ENCODE measurements at places on chromosomes 12 and 14.

DNA sequence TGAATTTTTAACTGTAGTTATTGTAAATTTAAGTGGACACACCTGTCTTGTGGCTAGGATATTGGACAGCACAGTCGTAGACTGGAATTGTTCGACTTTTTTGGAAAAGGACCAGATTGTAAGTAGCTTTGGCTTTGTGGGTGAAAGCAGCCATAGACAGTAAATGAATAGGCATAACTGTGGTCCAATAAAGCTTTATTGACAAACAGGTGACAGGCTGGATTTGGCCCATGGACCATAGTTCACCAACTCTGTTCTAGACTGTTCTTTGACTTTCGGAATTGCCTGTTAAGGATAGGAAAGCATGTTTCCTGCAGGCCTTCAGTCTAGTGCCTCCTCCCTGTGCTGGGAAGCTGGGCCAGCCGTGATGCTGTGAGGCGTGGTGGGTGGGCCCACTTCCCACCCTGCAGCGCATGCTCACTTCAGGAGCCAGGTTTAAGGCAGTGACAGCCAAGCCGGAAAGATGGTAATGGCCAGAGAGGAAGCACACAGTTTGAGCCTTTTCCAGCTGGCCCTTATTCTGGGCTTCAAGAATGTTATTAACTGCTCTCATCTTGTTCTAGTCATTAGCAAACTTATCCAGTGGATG lies 51.8 kb downstream of the PPP2R5C start:
- no peak for DNase-seq

DNA sequence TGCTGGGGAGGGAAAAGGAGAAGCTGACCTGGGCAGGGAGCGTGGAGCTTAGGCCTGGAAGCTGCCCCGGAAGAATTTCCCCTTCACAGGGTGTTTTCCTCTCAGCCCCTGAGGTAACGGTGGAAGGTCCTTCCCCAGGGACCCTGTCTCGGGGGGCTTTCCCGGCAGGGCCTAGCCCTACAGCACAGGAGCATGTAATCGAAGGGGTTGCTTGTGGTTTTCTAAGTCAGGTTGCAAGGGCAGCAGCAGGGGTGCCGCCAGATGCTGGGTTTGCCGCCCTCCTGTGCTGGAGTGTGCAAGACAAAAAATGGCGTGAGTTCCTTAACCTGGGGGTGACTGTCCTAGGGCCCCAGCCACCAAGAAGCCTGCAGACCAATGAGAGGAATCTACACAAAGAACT lies 1.6 kb upstream of the KRT74 start:
- DNase-seq = no peak

DNA sequence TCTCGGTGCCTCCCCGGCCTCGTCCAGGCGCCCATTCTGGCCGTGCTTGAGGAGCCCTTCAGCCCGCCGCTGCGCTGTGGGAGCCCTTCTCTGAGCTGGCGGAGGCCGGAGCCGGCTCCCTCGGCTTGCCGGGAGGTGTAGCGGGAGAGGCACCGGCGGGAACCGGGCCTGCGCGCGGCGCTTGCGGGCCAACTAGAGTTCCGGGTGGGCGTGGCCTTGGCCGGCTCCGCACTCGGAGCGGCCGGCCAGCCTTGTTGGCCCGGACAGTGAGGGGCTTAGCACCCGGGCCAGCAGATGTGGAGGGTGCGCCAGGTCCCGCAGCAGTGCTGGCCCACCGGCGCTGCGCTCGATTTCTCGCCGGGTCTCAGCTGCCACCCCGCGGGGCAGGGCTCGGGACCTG lies 168.7 kb upstream of the RPL10L start:
- no peak for DNase-seq

- no peak for DNase-seq
Observed at GRCh38 chr12:101666052-101666728, 31.2 kb upstream of the CHPT1 start.

GRCh38 chr12:95681210-95681765 lies 109.3 kb downstream of the NTN4 start:
- no peak for DNase-seq

DNA sequence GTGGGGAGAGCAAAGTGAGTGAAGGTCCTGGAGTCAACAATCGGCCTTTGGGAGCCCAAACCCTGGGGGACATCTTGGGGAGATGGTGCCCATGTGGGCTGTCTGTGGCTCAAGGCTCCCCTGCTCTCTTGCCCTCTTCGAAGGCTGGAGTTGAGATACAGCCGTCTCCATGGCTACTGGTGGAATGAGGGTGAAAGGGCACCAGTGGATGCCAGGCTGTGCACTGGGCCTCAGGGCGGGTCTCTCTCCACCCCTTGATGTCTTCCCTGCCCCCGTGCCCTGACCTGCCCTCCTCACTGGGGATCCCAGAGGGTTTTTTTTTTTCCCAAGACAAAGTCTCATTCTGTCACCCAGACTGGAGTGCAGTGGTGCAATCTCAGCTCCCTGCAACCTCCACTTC lies 2.0 kb upstream of the ANKRD9 start:
- no peak for DNase-seq

DNA sequence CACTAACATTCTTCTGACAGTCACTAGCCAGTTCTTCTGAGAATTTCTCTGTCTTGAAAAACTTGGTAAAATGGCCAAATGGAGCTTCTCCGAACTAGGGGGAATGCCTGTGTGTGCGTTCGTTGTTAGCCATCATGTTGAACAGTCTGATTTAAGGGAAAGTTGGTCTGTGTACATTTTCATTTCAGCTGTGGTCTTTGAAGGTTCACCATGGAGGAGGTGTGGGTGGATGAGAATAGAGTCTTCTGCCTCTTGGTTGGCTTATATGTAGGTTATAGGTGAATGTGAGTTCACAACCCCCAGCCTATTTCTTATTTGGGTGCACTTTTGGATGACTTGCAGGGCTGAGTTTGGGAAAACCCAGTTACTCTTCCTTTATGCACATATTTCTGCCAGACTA lies 12.9 kb downstream of the ETV6 start:
- DNase-seq = no peak

DNA sequence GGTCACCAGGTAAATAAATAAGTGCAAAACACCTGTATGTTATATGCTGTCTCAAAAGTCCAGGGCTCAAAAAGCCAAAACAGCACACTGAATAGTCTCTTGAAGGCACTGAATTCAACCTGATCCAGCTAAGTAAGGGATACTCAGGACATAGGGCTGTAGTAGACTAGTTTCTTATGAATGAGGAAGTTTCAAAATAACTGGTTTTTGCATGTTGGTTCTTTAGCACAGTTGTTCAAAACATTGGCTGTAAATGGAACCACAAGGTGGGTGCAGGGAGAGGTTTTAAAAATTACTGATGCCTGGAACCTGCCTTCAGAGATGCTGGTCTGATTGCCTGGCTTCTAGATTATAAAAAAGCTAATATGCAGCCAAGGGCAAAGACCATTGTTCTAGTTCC lies 34.1 kb downstream of the NDUFA12 start:
- no peak for DNase-seq

DNA sequence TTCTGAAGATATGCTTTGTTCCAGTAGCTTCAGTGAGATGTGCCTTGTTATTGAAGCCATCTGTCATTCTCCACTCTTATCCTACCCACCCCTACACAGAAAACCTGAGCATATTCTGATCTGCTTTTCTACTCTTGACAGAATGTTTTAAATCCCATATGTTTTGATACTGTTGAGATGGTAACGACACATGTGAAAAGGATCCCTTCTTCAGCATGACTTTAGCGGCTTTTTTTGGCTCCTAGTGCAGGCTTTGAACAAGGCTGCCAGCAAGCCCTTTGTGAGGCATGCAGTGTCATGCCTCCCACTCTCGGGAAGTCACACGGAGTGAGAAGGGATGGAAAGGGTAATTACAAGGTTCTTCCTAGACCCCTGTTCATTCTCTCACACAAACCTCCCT lies 228.8 kb upstream of the RGS6 start:
- no peak for DNase-seq

GRCh38 chr14:43647302-43647701 lies 859.8 kb downstream of the FSCB start:
- no peak for DNase-seq

GRCh38 chr12:123151457-123152454 lies 866 bp upstream of the PITPNM2 start:
- no peak for DNase-seq

GRCh38 chr12:106045251-106045674 lies 93.5 kb downstream of the NUAK1 start:
- no peak for DNase-seq

- no peak for DNase-seq
Observed at GRCh38 chr12:69238589-69239351, 599 bp upstream of the CPSF6 start.

GRCh38 chr12:52850681-52851080 lies 1.9 kb upstream of the KRT78 start:
- DNase-seq = no peak

DNA sequence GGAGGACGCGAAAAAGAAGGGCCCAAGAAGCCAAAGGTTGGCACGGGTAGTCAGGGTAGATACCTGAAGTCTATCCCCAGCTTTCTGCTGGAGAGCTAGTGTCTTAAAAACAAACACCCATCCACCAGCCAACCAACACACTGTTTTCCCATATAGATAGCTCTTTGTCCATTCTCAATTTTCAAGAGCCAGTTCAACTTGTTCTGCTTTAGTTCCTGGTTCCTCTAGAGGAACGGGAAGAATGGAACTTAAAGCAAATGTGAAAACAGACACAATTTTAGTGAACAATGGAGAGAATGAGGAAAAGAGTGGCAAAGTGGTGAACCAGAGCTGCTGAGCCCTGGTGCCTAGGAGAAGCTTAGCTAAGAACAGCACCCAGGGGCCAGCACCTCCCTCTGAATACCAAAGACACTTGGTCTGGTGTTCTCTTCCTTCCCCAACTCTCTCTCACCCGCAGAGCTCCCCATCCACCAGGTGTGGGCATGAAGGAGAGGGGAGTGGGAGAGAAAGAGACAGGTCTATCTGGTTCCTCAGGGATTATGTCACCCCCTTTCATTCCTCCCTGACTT lies 3.8 kb downstream of the NDRG2 start:
- no peak for DNase-seq

DNA sequence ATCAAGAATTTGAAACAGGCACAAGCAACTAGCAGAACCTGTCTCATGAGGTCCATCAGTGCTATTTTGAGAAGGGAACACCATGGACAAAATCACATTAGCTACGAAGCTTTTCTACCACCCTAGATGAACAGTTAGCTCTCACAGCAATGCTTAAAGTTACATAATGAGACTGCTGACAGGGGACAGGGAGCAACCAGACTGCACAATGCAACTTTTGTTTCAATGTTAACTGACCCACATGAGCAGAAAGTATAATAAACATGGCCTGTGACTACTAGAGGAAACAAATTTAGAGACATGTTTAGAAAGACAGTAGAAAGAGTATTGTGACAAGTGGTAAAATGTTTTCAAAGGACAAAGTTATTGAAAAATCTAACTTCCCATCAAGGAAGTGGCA lies 282.8 kb downstream of the CEP128 start:
- DNase-seq = no peak

DNA sequence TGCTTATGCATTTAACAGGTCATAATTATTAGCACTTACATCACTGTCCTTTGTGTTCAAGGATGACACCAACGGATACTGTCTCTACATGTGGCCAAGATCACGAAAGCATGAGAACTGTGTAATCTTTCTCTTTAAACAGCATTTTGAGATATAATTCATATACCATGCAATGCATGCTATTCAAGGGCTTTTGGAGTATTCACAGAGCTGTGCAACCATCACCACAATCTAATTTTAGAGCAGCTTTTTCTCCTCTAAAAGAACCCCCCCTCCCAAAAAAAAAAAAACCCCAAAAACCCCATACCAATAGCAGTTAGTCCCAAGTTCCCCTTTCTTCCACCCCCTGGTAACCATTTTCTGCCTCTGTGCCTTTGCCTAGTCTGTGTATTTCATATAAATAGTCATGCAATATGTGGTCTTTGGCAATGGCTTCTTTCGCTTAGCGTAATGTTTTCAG lies 60.6 kb downstream of the SPRING1 start:
- DNase-seq = no peak

GRCh38 chr12:48028541-48029431 lies 24.5 kb upstream of the COL2A1 start:
- no peak for DNase-seq

- no peak for DNase-seq
Observed at GRCh38 chr12:9325471-9325870, 117.3 kb upstream of the PZP start.

GRCh38 chr14:53409969-53410368 lies 256.8 kb upstream of the DDHD1 start:
- DNase-seq = no peak

GRCh38 chr14:65461730-65462129 lies 49.2 kb downstream of the FUT8 start:
- no peak for DNase-seq

- no peak for DNase-seq
Observed at GRCh38 chr14:94109915-94110250, 653 bp upstream of the IFI27 start.

DNA sequence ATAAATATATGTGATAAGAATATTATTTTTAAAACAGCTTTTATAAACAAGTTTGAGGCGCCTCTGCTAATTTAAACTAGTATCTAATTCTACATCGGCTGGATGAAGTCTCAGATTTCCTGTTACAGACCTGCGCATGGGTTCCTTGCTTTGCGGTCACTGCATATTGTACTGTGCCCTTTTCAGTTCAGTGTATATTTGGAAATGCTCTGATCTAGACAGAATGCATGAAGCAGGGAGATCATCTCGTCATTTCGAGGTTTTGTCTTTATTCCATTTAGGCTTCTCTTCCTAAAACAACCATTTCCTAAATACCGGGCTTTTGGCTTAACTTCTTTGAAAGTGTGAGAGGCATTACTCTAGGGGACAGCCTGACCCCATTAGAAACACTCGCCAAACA lies 25.6 kb downstream of the CRACR2A start:
- no peak for DNase-seq

DNA sequence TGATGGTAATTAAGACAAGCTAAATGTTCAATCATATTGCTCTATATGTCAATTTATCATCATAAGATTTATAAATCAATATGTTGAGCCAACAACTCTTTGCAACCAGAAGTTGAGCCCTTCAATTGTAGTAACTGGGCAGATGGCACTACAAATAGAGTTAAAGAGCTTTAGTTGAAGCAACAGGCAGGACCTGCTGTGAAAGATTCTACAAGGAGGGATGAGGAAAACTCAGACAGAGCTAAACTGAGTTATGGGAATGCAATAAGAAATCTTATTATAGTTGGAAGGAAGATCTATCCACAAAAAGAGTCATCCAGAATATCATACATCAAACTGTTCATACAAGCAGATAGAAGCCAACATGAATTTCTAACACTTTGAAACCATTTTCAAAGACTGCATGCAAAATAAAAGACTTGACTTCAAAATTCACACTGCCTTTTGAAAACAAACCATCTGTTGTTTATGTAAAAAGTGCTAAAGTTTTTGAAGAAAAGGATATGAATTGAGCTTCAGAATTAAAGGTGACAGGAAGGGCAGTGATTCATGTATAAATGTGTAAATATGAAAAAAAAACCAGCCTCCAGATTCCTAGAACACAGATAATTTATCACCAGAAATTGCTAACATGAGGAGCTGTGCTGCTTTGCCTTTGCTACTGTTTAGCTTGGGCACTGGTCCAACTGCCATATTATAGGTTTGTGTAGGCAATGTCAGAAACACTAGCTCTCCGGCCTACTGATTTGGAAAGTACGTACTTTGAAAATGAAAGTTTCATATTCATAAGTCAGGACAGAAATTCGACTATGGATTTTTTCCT lies 133.2 kb downstream of the SLC35F4 start:
- no peak for DNase-seq

Measured in activated T-cell treated with anti-CD3 and anti-CD28 coated beads for 1 hour (primary cell).